Stomach (tissue), 19 donors: ENCODE measurements at places on chromosomes 1 and 21. TPM values are rescaled to one million over a fixed set of nuclear protein-coding genes. Genes with fewer than 3 reads are reported as not detected.

PTAFR gene
- total RNA-seq = 0.45 TPM

DNA sequence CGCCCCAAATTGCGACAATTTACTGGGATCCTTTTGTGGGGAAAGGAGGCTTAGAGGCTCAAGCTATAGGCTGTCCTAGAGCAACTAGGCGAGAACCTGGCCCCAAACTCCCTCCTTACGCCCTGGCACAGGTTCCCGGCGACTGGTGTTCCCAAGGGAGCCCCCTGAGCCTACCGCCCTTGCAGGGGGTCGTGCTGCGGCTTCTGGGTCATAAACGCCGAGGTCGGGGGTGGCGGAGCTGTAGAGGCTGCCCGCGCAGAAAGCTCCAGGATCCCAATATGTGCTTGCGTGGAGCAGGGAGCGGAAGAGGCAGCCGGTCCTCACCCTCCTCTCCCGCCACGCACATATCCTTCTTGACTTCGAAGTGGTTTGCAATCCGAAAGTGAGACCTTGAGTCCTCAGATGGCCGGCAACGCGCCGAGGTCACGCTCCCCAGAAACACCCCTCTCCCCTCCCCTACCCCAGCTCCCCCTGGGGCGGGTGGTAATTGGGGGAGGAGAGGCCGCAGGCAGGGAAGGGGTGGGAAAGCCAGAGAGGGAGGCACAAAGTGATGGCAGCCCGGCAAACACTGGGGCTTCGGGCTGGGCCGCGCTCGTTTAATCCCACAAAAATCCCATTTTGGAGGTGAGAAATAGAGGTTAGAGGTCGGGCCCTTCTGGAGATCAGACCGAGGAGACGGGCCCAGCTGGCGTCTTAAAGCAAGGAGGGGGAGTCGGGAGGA lies 6.2 kb downstream of the SIM2 start:
- DNase-seq = no peak
- H3K4me1 ChIP-seq = peaks cover 83% of the 10 kb centered on the region
- peak overlapping the region; percentile 88 for H3K27ac ChIP-seq

DNA sequence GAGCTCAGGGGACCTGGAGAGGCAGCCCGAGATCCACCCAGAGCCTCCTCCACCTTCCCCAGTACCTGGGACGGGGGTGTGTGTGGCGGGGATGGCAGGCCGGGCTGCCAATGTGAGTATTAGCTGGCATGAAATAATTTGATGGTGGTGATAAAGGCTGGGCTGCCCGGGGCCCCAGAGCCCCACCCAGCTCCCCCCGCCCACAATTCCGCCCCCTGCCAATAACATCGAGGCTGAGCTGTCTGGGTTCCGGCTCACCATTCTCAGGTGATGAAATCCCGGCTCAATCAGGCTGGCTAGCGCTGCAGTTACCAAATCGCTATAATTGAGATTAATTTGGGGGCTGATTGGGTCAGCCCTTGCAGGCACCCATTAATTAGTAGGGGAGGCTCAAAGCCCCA lies 103.8 kb upstream of the CASZ1 start:
- peaks cover 9% of the 10 kb centered on the region for H3K4me1 ChIP-seq
- no peaks in the 10 kb centered on the region for H3K27me3 ChIP-seq
- H3K27ac ChIP-seq = no peak overlapping the region
- H3K4me3 ChIP-seq = no peak overlapping the region
- DNase-seq = no peak
- H3K36me3 ChIP-seq = no peaks in the 10 kb centered on the region

NCF2 gene
- total RNA-seq = 0.29 TPM

- no peaks in the 10 kb centered on the region for H3K36me3 ChIP-seq
- no peak overlapping the region for H3K4me3 ChIP-seq
- no peaks in the 10 kb centered on the region for H3K27me3 ChIP-seq
- H3K27ac ChIP-seq = no peak overlapping the region
- DNase-seq = no peak
- peaks cover 5% of the 10 kb centered on the region for H3K4me1 ChIP-seq
Measured at GRCh38 chr21:42347601-42348327, 3.0 kb downstream of the TFF2 start.

MANEAL gene
- total RNA-seq = 5.5 TPM

CZIB gene
- 32.7 TPM for total RNA-seq

DNA sequence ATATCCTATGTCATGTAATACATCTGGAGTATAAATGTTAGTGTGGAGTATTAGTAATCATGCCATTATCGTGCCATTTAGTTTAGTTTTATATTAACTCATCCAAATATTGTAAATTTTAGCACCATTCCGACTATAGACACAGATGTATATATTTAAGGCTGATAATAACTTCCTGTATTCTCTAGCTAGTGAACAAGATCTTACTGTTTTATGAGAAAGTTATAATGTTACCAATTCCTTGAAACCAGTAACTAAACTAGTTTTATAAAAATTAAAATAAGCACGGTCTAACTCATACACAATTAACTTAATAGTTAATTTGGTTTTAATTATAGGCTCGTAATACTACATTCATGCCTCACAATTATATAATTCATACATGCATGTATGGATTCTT lies 808.6 kb downstream of the USP25 start:
- no peak for DNase-seq
- H3K27ac ChIP-seq = no peak overlapping the region
- no peaks in the 10 kb centered on the region for H3K27me3 ChIP-seq
- no peaks in the 10 kb centered on the region for H3K36me3 ChIP-seq

DNA sequence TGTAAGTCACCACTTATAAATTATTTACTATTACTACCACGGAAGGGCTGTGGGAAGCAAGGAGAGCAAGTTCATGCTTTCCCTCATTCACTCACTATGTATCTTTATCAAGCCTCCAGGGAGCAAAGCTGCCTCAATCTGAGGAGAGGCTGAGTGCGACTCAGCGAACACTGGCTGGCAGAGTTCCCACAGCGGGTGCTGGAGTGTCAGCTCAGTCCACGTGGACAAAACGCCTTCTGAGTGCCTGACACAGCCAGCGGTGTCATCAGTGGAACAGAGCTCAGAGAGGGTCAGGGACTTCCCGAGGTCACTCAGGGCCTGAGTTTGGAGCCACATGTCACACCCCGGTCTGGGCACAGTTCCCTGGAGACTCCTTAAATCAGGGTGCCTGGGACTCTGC lies 16.9 kb downstream of the MATN1 start:
- H3K27ac ChIP-seq = no peak overlapping the region
- H3K4me3 ChIP-seq = no peak overlapping the region
- peaks cover 20% of the 10 kb centered on the region for H3K4me1 ChIP-seq

THEM5 gene
- total RNA-seq = not detected

GBP7 gene
- total RNA-seq = not detected

DNA sequence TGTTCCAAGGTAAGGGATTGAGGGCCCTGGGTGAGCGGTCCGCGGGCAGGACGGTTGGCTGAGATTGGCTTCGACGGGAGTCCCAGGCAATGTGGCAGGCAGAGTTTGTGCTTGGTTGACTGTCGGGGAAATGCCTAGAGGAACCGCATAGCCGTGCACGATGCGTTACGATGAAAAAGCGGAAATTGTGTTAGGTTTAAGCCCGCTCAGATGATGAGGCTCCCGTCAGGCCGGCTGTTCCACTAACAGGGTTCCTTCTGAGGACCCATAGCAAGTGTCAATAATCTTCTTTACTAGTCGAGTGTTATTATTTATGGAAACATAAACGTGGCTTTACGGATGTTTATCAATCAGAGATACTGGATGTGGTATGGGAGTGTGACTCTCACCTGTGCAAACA lies 117.8 kb upstream of the COL6A1 start:
- H3K36me3 ChIP-seq = no peaks in the 10 kb centered on the region
- H3K4me3 ChIP-seq = no peak overlapping the region
- H3K4me1 ChIP-seq = no peaks in the 10 kb centered on the region
- H3K27ac ChIP-seq = no peak overlapping the region
- no peaks in the 10 kb centered on the region for H3K27me3 ChIP-seq

- no peak overlapping the region for H3K27ac ChIP-seq
- H3K4me3 ChIP-seq = no peak overlapping the region
- H3K36me3 ChIP-seq = no peaks in the 10 kb centered on the region
- no peak for DNase-seq
Measured at GRCh38 chr21:34724857-34725195, 56.0 kb downstream of the CLIC6 start.

DNA sequence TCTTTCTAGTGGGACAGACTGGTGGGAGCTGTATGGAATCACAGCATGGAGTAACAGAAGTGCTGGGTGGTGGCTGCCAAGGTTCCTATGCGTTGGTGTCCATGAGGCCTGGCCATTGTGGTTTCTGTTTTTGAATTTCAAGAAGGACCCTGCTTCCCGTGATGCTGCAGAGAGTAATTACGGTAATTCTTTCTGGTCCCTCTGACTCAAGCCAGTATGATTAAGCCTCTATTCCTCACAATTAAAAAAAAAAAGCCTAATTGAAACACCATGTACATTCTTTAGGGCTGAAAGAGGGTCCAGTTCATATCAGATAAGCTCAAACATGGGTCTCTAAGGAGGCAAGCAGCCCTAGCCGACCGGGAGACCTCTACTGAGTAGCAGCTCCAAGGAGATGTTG lies 10.5 kb upstream of the C1orf21 start:
- H3K4me3 ChIP-seq = no peak overlapping the region
- H3K27me3 ChIP-seq = no peaks in the 10 kb centered on the region
- H3K27ac ChIP-seq = no peak overlapping the region
- H3K4me1 ChIP-seq = no peaks in the 10 kb centered on the region
- no peaks in the 10 kb centered on the region for H3K36me3 ChIP-seq

SAMD11 gene
- 4.8 TPM for total RNA-seq

DNA sequence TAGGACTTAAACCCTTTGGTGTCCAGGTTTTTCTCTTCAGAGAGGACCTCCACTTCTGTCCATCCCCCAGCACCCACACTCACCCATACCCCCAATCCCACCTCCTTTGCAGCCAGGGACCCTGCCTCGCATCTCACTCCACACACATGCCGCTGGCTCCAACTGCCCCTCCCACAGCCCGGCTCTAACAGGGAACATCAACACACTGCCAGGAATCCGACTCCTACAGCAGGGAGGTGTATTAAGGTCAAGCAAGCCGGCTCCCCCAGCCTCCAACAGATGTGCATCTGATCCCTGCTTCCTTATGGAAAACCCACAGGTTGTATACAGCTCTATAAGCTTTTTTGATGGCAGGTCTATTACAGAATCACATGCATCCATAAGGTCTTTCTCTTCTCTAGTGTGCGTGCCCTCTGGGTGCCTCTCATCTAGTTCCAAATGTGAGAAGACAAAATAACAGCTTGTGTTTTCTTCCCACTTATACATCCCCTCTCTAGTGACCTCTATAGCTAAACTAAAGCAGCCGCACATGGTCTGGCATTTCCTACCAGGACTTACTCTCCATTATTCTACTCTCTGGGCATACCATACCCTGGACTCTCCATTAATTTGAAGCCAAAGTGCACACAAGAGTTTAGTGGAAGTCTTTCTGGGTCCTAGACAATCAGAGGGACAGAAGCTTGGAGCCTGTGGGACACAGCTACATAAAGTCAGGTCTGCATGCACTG lies 16.3 kb downstream of the PIK3C2B start:
- peak overlapping the region; percentile 10 for H3K4me3 ChIP-seq
- peak overlapping the region; percentile 52 for H3K27ac ChIP-seq
- H3K27me3 ChIP-seq = no peaks in the 10 kb centered on the region
- no peak for DNase-seq
- H3K36me3 ChIP-seq = no peaks in the 10 kb centered on the region

DNA sequence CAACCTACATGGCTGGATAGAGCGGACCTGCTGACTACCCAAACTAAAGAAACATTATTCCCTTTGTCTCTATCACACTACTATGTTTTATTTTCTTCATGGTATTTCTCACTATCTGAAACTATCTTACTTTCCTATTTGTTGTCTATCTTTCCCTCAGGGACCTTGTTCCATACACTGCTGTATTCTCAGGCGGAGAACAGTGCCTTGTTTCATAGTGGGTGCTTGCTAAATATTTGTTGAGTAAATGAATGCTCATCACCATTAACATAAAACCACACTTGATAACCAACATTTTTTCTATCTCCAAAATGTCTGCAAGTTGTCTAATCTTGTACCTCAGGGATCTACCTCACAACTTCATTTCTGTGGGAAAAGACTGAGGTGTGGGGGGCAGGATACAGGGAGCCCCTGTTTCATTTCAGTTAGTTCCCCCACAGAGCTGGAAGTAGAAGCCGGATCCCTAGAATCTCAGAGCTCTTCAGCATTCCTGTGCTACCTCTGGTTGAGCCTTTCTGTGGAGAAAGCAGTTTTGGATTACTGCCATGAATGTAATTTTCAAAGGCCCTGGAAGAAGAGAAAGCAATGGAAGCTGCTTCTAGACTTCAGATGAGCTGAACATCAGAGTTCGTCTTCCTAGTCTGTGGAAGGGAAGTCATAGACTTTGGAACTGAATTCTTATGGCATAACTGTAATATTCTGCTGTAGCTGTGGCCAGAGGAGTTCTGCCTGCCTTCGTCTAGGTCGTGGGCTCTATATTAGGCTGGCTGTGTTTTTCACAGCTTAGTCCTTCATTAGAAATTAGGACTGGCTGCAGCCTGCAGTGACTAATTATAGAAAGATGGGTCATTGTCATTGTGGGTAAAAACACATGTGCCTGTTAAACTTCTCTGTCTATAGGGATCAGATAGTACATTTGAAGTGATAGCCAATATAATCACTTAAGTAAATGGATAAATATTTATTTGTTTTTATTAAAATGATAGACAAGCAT lies 293.2 kb upstream of the SGIP1 start:
- H3K27ac ChIP-seq = no peak overlapping the region
- H3K4me3 ChIP-seq = no peak overlapping the region
- no peak for DNase-seq
- peaks cover 36% of the 10 kb centered on the region for H3K4me1 ChIP-seq
- H3K27me3 ChIP-seq = no peaks in the 10 kb centered on the region

ALPL gene
- total RNA-seq = 12.0 TPM

DNA sequence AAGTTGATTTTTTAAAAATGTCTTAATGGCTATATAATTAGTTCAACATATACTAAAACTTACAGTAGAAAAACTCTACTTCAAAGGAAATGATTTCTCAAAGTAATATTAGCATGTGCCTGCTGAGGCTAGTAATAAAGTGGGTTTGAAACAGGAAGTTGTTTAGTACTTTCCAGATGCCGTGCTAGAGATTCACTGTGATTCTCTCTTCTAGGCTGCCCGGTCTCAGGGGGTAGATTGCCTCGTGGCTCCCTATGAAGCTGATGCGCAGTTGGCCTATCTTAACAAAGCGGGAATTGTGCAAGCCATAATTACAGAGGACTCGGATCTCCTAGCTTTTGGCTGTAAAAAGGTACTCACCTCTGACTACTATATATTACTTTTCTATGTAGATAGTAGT lies 9.1 kb downstream of the EXO1 start:
- no peak overlapping the region for H3K27ac ChIP-seq
- no peaks in the 10 kb centered on the region for H3K36me3 ChIP-seq
- H3K4me3 ChIP-seq = no peak overlapping the region
- DNase-seq = no peak
- H3K4me1 ChIP-seq = no peaks in the 10 kb centered on the region
- H3K27me3 ChIP-seq = no peaks in the 10 kb centered on the region

GRCh38 chr1:161214369-161214768 lies 726 bp upstream of the FCER1G start:
- H3K27me3 ChIP-seq = no peaks in the 10 kb centered on the region
- H3K4me3 ChIP-seq = no peak overlapping the region
- peak overlapping the region; percentile 77 for H3K27ac ChIP-seq
- peaks cover 52% of the 10 kb centered on the region for H3K36me3 ChIP-seq
- H3K4me1 ChIP-seq = no peaks in the 10 kb centered on the region
- DNase-seq = no peak
